ENCODE measurements at places on chromosomes 16 and 17.

GRCh38 chr17:80664217-80664790, 119.7 kb downstream of the RPTOR start:
- no peak for DNase-seq

DNA sequence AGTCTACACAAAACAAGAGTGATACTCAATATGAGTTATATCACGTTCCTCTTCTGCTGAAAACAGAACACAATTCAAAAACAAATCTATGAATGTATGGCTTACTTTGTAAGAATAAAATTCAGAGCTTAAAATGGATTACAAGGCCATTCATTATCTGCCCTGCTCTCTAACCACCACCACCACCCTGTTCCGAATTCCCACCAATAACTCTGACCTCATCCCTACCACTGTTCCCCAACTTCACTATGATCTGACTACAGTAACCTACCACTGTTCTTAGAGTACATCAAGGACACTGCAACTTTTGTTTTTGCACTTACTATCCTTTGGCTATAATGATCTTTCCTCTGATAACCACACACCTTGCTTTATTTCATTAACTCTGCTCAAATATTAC, 21.3 kb downstream of the FBXL20 start:
- no peak for DNase-seq

DNA sequence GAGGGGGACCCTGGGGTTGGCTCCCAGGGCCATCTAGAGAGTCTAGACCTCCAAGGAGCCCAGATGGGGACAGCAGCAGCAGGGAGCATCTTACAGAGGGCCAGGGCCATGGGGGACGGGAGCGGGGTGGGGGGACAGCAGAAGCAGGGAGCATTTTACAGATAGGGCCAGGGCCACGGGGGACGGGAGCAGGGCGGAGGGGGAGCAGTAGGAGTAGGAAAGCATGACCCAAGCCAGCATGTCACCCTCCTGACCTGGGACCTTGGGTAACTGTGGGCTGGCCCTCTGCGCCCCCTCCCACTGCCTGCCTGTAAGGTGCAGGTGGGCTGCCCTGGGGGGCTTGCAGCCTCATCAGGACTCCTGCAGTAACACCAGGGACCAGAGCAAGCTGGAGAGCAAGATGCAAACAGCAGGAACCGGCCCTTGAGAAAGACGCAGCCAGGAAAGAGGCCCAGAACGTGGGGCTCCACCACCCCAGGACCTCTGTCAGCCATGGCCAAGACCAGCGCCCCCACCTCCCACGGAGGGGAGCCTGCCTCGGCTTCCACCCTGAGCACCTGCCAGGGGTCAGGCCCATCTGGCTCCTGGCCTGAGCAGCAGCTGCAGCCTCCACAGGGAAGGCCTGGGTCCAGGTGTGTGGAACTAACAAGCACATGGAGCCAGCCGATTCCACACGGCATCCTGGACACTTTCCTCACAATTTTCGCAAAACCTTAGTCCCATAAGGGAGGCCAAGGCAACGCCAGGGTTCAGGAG, 2.4 kb downstream of the ZNF598 start:
- no peak for DNase-seq

GRCh38 chr16:19338335-19338734, 52.8 kb downstream of the CLEC19A start:
- DNase-seq, result no peak

GRCh38 chr17:45264430-45264829, 2.5 kb upstream of the SPATA32 start:
- no peak for DNase-seq

DNA sequence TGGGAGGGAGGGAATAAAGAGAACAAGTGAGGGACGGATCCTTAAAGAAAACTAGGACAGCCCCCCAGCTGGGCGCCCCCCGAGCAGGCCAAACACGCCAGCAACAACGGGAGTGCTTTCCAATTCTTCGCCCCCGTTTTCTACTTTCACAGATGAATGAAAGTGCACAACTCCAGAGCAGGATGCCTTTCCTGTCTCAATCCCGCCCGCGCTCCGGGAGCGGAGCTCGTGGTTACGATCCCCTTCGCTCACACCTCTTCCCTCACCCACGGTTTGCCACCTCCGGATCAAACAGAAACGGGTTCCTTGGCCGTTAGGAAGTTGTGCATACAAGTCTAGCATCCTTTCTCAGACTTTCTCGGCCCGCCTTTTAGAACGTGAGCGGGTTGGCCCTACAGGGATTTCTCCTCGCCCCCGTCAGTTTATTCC, 680 bp downstream of the SKA2 start:
- peak; percentile 61 for DNase-seq

GRCh38 chr17:67272312-67273047, 27.5 kb upstream of the HELZ start:
- DNase-seq, result no peak

DNA sequence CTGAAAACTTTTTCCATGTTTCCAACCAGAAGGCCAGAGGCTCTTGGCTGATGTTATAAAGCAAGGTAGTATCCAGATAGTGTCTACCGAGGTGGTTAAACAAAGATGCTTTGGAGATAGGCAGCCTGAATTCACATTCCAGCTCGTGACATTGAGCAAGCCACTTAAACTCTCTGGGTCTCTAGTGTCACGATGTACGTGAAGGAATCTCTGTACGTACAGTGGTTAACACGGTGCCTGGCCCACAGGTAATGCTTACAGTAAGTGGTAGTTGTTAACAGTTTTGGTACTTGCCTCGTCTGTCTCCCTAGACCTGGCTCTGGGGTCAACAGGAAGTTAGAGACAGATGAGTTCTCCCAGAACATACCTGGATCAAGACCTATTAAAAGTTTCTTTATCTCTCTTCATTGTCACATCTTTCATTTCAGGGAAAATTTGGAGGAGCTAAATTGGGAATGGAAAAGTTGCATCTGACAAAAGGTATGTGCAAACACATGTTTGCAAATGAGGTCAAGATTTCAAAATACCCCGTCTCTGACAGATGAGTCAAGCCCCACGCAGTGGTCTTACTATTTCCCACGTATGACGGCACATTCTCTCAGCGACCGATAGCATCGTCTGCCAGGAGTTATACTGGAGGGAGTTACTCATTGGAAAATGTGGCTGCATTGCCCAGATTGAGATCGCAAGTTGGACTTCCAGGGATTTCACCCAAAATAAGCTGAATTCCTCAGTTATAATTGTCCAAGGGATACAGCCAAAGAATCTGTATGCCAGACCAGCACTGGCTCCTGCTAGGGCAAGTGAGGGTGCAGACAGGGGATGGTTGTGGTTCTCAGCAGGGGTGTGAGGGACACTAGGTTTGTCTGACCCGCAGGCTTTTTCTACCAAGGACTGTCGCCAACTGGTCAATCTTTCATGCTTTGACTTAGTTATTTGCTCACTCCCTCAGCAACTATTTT, 18.9 kb upstream of the MYH10 start:
- DNase-seq, result peak; percentile 89

- no peak for DNase-seq
Observed at GRCh38 chr16:35733278-35733965, 2274.0 kb downstream of the TP53TG3F start.

DNA sequence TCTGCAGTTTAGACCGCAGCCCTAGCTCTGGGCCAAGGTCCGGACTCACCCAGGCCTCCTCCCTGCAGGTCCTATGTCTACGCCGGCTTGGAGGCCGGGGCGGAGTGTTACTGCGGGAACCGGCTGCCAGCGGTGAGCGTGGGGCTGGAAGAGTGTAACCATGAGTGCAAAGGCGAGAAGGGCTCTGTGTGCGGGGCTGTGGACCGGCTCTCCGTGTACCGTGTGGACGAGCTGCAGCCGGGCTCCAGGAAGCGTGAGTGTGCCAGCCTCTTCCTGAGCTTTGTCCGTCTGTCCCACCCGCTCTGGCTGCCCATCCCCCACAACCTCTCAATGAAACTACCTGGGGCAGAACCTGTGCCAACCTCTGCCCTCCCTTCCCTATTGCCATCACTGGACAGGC, 20.1 kb downstream of the WSCD1 start:
- no peak for DNase-seq

- DNase-seq, result peak; percentile 82
Observed at GRCh38 chr17:81561494-81561885, 9.3 kb upstream of the FAAP100 start.

GRCh38 chr16:720447-720989, 428 bp upstream of the ANTKMT start:
- DNase-seq, result peak; percentile 88

DNA sequence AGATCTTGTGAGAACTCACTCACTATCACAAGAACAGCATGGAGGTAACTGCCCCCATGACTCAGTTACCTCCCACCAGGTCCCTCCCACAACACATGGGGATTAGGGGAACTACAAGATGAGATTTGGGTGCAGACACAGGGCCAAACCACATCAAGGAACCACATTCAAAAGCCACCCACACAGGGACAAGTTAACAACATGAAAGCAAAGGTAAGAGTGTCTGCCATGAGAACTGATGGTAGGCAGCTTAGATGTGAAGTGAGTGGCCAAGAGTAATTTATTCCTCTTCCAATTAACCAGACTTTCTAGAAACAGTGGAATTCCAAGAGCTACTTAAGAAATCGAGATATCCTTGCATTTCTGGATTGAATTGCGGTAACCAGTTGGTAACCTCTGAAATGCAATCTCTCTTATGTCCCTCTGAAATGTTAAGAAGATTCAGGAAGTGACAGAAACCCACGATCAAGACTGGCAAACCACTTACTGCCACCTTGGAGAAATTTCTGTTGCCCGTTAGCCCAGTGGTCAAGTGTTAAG, 167.4 kb upstream of the CACNG5 start:
- DNase-seq, result no peak

- DNase-seq, result peak; percentile 67
Observed at GRCh38 chr17:1438593-1439083, 17.4 kb downstream of the CRK start.

DNA sequence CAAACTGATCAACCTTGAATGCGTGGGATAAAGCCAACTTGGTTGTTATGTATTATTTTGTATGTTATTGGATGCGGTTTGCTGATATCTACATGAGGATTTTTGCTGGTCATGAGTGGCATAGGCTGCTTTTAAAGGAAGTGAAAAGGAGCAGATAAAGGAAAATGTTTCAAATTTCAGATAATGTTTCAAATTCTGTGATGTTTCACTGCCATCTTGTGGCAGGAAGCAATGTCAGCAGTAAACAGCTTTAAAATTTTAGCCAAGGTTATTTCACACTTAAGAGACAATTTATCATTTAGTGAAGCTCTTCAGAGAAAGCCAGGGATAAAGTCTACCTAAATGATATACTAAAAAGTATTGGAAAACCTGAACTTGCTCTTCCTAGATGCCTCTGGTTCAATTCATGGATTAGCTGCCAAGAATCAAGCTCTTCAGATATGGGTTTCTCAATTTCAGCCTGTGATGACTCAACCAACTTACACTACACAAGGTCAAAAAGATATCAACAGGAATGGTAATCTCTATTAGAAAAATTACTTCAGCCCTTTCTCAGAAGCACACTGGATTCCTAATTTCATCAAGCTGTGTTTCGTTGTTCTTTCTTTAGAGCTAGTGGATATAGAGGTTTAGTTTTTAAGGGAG, 136.0 kb upstream of the C17orf78 start:
- peak; percentile 31 for DNase-seq

GRCh38 chr17:72182371-72182873, 61.6 kb downstream of the SOX9 start:
- DNase-seq, result no peak

GRCh38 chr16:89691231-89691985, 4.9 kb downstream of the CDK10 start:
- DNase-seq, result no peak

GRCh38 chr16:78742501-78743283, 643.2 kb downstream of the WWOX start:
- DNase-seq, result no peak

GRCh38 chr16:66603537-66604375, 748 bp upstream of the CMTM3 start:
- DNase-seq, result peak; percentile 58

DNA sequence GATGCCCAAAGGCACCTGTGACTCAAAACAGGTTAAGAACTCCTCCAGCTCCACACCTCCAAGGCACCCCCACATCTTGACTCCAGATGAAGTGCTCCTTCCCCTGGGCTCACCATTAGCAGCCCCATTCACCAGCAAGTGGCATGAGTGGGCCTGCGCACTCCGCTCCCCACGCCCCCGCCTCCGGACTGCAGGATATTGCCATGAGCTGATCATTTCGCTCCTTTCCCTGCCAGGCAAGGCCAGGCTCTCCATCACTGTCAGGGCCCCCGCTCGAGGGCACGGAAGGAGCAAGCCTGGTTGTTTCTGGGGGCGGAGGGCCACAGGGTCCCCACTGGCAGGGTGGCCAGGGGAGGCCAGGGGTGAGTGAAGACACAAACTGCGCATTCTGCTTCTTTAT, 69.9 kb downstream of the ZNF423 start:
- no peak for DNase-seq

DNA sequence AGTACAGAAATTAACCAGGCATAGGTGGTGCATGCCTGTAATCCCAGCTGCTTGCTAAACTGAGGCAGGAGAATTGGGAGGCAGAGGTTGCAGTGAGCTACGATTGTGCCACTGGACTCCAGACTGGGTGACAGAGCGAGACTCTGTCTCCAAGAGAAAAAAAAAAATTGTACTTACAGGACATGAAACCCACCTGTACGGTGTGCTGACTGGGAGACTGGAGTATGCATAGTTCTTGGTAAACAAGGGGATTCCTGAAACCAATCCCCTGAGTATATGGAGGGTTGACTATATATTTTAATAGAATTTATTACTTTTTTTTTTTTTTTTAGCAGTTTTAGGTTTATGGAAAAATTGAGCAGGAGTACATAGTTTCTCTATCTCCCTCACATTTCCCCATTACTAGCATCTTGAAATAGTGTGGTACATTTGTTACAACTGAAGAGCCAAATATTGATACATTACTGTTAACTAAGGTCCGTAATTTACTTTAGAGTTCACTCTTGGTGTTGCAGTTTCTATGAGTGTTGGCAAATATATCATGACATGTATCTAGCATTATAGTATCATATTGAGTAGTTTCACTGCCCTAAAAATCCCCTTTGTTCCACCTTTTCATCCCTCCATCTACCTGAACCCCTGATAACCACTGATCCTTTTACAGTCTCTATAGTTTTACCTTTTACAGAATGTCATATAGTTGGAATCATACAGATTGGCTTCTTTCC, 19.3 kb downstream of the TENT4B start:
- no peak for DNase-seq

DNA sequence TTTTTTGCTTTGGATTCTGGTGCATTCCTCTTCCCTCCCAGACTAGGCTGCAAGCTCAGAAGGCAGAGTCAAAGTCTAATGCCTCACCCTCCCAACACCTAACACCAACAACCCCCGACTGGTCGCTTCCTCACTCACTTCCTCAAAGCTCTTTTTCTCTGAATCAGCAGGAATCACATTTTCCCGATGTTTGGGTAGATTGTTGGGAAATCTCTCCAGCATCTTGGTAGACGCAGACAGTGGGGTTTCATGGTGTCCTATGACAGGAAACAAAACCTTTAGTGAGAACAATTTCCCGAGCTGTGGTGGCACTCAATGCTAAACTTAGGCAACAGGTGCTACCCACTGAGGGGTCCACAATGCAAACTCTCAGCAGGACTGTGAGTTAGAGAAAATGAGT, 39.9 kb upstream of the ICAM2 start:
- DNase-seq, result no peak

GRCh38 chr17:12680407-12680897, 14.8 kb downstream of the MYOCD start:
- DNase-seq, result no peak
